ENCODE measurements at places on chromosomes 16 and 17.
A peak's percentile ranks its signal among the peaks of the same experiment; 100 is the strongest.

- no peak for DNase-seq
These were observed 306.7 kb downstream of the CNTNAP4 start for GRCh38 chr16:76583945-76584344.

DNA sequence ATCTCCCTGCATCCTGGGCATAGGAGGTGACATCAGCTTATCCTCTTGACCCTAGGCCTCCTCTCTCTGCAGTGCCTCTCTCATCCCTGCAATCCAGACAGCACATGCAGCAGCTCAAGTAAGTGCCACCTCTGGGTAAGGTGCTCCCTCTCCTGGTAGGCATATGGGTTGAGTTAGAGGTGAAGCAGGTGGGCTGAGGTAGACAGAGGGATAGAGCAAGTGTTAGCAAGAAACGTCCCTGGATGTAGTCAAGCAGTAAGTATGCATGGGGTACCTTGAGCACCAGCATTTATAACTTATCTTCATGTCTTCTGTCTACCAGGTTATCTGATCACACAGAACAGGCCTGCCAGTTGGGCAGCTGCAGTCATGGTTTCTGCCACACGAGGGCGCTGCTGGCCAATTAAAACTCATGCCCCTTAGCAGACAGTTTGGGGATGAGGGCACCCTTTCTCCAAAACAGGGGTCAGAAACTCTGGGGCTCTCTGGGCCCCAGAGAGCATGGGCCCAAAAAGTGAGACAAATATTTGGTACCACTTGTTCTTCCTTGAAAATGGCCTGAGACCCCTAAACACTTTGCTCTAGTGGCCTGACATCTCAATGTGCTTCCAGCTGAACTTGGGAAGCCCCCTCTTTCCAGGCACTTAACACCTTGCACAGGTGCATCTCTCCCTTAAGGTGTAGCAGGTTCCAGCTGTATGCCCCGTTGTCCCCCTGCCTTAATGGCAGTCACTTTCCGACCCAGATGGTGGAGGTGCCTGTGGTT, 59.8 kb downstream of the NEUROD2 start:
- peak; percentile 85 for DNase-seq

DNA sequence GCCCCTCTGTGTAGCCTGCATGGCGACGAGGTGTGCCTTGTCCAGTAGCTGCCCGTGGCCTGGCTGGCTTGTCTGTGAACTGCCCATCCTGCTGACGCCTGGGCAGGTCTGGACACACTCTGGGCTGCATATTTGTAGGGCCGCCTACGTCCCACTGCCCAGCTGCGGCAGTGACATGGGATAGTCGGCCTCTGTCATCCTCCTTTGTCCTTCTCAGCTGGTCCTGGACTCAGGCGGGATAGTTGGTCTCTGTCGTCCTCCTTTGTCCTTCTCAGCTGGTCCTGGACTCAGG, 14.5 kb downstream of the CARD14 start:
- no peak for DNase-seq

DNA sequence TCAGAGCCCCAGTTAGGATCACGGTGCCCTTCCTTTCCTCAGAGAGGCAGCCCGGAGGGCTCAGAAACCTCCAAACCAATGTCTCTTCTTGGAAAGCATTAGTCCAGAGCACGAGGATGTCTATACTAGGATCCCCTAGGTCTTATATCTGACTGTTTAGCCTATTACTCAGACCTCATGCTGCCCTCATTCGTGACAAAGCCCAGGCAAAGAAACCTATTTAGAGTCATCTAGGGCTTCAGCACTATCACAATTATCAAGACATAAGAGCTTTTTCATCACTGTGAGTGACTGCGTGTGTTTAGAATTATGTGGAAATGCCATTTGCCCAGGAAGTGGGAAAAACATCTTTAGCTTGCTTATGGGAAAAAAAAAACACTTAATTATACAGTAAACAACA, 159.8 kb upstream of the NOL11 start:
- DNase-seq, result no peak

- no peak for DNase-seq
These were observed 36.2 kb upstream of the MAP3K14 start for GRCh38 chr17:45353043-45353442.

GRCh38 chr17:5699814-5700213, 115.5 kb upstream of the NLRP1 start:
- no peak for DNase-seq

Measured in activated T-cell treated with anti-CD3 and anti-CD28 coated beads, Interleukin-2, amount 50 U/mL, for 1 hour (primary cell).